Ovary (tissue), 10 donors: ENCODE measurements at places on chromosomes 11 and 22.
A peak's percentile ranks its signal among the peaks of the same experiment; 100 is the strongest.

- peak; percentile 61 for DNase-seq
Observed at GRCh38 chr22:45007391-45008185, 2.2 kb downstream of the PHF21B start.

- DNase-seq: no peak
Observed at GRCh38 chr11:93476796-93477195, 66.4 kb downstream of the SMCO4 start.

DNA sequence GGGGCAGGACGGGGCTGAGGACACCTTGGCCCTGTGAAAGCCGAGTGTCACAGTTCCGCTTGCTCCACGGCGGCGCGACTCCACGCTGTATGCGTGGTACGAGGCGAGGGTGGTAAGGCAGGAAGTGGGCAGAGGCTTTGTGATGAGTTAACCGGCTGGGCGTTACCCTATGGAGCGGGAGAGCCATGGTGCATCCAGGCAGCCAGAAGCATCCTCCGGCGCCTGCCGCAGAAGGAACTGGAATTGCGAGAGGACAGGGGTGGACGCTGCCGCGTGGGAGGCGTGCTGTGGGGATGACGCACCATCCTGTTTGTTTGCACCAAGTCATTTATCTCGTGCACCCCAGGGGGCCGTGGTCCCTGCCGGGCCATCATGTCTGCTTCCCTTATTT, 643.9 kb downstream of the BRD1 start:
- DNase-seq: no peak

DNA sequence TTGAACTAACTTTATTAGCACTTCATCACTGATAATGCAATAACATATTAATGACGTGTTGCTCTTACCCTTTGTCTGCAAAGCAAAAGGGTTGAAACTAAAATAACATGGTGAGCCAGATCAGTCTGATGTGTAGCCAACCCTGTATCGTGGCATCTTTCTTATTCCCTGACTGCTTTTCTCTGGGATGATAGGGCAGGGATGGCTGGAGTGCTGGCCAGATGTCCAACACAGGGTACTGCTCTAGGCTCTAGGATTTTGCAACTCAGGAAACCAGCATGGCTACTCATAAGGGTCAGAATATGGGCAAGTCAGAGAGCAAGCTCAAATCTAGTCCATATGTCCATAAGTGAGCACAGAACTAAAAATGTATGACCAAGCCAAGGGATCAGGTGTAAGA, 129.1 kb downstream of the SLC17A6 start:
- DNase-seq: no peak

- DNase-seq: no peak
Observed at GRCh38 chr11:103910721-103911120, 125.7 kb upstream of the DDI1 start.

DNA sequence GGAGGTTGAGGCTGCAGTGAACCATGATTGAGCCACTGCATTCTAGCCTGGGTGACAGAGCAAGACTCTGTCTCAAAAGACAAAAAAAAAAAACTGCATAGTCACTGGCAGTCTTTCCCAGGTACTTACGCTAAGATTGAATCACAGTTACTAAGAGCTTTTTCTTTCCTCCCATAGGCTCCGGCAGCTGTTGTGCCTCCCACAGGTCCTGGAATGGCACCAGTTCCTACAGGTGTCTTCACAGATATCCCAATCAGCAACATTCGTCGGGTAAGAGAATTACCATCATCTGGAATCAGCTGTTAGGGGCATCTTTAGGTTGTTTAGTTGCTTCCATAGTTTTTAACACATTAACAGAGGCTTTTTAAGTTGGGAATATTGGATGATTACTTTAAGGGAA, 19.8 kb downstream of the DLAT start:
- DNase-seq: no peak

GRCh38 chr11:6856871-6857270, 6.0 kb upstream of the OR10A2 start:
- no peak for DNase-seq

DNA sequence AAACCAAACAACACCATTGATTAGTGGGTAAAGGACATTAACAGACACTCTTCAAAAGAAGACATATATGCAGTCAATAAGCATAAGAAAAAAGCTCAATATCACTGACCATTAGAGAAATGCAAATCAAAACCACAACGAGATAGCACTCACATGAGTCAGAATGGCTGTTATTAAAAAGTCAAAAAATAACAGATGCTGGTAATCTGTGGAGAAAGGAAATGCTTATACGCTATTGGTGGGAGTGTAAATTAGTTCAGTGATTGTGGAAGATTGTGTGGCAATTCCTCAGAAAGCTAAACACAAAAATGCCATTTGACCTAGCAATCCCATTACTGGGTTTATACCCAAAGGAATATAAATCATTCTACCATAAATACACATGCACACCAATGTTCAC, 182.6 kb downstream of the TRPC6 start:
- DNase-seq: no peak

DNA sequence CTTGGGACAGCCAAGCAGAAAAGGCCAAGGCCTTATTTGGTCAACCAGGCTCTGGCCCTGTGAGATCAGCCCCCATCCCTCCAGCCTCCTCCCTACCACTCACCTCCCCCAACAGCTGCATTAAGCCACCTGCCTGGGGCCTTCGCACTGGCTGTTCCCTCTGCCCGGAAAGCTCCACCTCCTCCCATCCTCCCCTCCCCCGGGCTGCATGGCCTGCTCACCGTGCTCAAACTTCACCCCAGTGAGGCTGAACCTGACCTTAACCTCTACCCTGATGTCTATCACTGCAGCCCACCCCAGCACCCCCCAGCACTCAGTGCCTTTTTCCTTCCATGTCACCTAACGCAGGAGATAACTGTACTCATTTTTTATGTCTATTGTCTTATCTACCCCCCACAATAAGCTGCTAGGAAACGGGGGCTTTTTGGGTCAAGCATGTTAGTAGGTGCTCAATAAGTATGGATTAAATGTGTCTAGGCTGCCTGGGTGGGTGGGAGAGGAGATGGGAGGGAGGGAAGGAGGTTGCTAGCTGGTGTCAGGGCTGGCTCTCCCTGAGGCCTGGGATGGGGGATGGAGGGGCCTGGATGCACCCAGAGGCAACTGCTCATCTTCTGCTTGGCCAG, 912 bp downstream of the PTPRCAP start:
- no peak for DNase-seq

DNA sequence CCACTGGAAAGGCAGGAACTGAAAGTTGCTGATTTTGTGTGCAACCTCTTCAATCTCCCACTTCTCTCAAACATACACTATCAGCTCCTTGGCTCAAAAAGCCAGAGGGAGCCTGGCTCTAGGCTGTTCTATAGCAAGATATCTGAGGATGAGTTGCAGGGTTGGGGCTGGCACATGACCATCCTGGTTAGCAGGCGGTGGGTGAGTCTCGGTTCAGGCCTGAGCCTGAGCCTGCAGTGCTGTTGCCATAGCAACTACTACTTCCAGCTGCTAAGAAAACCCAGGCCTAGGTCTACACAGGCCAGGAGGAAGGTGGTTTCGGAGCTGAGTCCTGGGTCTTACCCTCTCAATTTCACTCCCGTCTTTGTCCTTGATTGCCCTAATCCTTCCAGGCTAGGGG, 39.0 kb downstream of the CWC15 start:
- no peak for DNase-seq

DNA sequence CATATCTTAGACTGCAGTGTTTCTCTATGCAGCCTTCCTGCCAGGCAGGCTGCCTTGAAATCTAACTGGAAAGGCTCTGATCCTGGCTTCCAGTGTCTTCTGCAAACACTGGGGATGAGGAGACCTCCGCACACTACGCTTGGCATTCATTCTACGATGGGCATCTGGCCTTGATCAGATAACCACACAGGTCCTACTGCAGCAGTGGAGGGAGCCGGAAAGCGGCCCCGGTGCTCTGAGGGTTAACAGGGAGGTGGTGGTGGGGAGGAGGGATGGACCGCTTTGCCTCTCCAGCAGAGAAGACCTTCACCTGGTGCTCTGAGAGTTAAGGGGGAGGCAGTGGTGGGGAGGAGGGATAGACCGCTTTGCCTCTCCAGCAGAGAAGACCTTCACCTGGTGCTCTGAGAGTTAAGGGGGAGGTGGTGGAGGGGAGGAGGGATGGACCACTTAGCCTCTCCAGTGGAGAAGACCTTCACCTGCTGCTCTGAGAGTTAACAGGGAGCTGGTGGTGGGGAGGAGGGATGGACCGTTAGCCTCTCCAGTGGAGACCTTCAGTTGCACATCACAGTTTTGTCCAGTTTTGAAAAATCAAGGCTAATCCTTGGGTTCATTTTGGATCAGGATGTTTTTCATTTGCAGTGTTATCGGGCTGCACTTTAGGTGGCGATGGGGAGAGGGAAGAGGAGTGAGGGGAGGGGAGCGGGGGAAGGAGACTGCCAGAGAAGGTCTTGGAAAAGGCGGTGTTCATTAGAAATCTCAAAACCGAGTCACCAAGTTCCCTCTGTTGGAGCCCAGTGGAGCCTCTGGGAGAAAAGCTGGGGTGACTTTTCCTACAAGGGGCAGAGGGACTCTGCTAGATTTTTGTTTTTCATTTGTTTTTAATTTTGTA, 5.6 kb downstream of the GAL start:
- DNase-seq: no peak

- DNase-seq: no peak
Observed at GRCh38 chr11:73743045-73743444, 17.8 kb downstream of the RAB6A start.

DNA sequence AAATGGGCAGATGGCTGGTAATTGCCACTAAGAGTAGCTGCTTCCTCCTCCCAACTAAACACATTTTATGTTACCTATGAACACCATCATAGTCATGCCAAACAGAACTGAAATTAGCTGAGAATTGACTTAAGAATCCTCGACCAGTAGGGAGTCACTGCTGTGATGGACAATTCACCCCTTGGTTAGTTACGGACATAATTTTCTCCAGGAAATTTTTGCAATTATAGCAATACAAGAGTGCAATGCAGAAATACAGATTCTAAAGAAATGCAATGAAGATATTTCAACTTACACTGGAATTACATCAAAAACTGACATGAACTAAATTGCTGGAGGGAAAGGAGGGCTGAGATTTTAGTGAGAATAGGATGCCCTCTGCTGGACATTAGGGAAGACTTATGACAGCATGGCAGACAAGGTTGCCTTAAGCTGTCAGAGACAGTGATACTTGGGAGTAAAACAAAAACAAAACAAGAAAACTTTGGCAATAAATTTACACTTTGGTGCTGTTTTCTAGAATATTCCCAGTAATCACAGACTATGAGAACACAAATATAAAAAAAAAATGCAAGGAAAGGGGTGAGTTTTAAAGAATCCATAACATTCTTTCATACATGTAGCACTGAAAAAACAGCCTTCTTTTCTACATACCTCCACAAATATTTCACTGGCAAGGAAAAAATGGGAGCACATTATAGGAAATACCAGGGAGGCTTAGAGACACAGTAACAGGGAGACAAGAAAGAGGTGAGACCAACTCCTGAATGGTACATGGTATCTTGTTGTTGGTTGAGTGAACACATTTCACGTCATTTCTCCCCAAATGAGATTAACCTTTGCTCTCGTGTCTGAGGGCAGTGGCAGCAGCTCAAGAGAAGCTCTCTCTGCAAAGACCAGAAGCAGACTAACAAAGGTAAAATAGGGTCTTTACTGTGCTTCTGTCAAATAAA, 11.2 kb upstream of the PPP2R1B start:
- no peak for DNase-seq

DNA sequence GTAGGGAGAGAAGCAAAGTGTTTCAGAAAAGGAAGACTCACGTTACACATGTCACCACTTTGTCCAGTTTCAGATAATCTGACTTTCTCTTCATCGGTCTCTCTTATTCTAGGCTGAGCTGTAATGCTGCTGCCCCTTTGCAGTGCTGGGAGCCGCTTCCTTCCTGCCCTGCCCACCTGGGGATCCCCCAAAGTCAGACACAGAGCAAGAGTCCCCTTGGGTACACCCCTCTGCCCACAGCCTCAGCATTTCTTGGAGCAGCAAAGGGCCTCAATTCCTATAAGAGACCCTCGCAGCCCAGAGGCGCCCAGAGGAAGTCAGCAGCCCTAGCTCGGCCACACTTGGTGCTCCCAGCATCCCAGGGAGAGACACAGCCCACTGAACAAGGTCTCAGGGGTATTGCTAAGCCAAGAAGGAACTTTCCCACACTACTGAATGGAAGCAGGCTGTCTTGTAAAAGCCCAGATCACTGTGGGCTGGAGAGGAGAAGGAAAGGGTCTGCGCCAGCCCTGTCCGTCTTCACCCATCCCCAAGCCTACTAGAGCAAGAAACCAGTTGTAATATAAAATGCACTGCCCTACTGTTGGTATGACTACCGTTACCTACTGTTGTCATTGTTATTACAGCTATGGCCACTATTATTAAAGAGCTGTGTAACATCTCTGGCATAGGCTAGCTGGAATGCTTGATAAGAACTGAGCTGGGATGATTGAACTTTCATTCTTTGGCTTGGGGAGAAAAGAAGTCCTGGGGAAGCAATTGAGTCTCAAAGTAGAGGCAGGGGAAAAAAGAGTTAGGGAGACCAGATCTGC, 31.2 kb upstream of the SMIM35 start:
- no peak for DNase-seq

- DNase-seq: no peak
Observed at GRCh38 chr11:22343032-22343324, 4.8 kb downstream of the SLC17A6 start.

- no peak for DNase-seq
Observed at GRCh38 chr11:102653744-102654291, 28.7 kb upstream of the MMP20 start.

GRCh38 chr11:22344081-22344480, 5.9 kb downstream of the SLC17A6 start:
- DNase-seq: no peak
